ENCODE measurements at places on chromosomes 7 and 10.

DNA sequence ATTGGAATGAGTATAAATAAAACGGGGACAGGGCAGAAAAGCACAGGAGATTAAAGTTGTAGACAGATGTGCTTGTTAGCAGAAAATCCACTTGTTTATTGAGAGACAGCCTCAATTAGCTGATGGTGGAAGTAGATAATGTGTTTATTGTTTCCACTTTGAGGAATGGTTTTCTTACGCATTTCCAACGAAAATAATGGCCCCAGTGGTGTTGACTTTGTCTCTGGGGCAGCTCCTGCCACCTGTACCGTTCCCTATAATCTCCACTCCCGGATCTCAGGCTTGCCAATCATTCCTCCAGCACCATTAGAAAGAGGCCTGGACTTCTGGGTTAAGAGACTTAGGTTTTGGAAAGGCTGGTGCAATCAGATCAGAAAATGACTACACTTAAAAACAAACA is 638.7 kb downstream of the PARD3 start:
- DNase-seq, result no peak

DNA sequence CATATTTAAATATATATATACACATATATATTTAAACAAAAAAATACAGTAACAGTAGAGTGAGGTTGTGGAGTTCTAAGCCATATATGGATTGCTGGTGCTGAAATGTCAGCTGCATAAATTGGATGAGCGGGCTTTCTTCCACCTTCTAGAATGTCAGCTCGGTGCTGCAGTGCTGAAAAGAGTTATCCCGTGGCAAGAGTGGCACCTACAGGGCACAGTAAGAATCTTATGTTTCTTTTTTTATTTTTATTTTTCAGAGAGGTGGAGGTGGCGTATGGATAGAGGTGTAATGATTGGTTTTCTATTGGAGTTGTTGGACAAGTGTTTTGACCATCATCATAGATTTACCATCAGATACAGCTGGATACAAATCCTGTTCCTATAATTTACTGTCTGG is 86.2 kb upstream of the DYNC1I1 start:
- DNase-seq, result no peak

DNA sequence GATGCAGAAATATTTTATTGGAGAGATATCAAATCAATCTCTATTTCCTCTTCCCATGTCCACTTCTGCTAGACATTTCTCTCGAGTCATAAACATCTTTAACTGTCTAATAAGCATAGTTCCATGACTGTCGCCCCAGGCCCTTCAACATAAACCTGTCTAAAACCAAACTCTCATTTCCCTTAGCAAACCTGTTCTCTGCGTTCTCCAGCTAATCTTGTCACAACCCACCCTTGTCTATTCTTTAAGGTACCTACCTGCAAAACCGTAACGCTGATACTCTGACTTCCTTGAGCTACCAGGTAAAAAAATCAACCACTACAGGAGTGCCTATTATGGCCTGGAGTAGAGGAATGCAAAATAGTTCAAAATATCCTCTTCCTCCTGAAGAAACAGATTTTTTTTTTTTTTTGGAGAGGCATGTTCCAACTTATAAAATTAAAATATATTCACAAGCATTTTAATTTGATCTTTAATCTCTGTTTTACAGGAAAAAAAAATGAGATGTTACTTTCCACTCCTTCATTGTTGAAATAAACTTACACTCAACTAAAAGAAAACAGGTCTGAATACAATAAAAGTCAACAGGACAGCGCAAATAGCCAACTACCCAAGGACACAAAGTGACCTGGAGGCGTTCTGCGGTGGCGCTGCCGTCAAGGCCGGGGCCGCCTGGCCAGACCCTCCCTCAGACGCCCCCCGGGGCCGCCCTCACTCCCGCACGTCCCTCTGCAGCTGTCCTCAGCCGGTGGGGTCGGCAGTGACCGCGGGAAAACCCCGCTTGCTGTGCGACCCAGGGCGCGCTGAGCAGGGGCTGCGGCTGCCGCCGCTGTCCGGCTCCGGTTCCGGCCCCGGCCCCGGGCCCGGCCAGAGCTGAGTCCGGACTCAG is 765 bp downstream of the SLC25A40 start:
- DNase-seq, result peak; percentile 5

DNA sequence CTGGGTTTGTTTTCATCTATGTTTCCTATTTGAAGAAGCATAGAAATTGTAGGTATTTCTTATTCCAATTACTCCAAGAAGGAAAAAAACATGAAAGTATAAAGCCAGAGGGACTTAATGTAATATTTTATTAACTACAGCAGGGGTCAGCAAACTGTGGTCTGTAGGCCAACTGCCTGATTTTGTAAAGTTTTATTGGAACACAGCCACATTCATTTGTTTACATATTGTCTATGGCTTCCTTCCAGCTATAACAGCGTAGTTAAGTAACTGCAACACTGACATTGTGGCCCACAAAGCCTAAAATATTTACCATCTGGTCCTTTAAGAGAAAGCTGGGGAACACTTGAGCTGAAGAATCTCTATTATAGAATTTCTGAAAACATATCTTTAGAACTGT is 306.2 kb downstream of the BICC1 start:
- DNase-seq, result no peak

DNA sequence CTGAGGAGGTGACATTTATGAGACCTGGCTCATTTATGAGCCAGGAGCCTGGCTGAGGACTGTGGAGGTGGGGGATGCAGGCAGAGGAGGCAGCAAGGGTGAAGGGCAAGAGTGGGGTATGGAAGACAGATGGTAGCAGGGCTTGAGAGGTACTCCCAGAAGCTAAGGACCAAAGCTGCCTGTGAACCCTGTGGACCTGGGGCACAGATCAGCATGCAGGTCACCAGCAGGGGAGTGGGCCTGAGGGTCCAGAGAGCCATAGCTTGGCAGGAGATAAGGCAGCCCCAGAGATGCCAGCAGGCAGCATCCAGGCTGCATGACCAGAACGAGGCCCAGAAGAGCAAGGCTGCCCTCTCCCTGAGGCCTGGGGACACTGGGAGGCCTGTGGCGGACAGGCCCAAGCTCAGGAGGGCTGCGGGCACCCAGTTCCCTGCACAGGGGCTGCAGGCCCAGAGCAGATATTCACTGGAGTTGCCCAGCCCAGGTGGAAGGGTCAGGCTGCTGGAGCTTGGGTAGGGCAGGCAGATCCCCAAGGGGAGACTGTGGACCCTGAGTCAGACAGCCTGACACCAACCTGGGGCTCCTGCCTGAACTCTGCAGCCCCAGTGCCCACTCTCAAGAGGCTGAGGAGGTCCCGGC is 3.4 kb downstream of the GPR15LG start:
- no peak for DNase-seq

DNA sequence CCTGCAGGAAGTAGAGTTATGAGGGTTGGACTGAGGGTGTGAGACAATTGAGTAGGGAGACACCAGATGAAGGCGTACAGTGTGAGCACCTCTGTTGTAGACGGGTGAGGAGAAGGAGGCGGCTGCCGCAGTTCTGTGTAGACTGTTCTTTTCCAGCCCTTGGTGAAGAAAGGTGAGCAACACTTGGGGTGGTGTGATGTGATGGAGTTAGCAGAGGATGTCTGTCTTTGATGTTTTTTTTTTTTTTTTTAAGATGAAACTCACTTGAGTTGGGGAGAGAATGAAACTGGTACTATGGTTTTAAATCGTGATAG is 42.8 kb upstream of the RNF216 start:
- DNase-seq, result no peak

- DNase-seq, result no peak
These were observed 152.1 kb upstream of the TARP start for GRCh38 chr7:38425509-38425908.

DNA sequence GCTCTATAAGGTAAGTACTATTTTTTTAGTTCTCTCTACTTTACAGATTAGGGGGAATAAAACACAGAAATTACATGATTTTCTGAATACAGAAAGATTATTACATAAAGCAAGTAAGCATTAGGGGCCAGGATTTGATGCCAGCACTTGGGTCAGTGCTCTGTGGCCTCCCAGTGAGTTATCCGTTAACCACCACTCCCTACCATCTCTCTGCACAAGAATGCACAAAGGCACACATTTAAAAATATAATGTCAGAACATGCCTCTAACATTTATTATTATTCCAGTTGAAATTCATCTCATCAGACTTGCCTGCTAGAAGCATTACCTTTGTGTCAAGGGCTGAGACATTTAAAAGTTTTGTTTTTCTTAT is 59.0 kb downstream of the MET start:
- no peak for DNase-seq

- peak; percentile 72 for DNase-seq
These were observed at the start of gene PALS2 for GRCh38 chr7:24572997-24573553. Gene PALS2 (plus strand): TSS chr7:24573452. CDS start chr7:24623668, 50,216 bp downstream.

DNA sequence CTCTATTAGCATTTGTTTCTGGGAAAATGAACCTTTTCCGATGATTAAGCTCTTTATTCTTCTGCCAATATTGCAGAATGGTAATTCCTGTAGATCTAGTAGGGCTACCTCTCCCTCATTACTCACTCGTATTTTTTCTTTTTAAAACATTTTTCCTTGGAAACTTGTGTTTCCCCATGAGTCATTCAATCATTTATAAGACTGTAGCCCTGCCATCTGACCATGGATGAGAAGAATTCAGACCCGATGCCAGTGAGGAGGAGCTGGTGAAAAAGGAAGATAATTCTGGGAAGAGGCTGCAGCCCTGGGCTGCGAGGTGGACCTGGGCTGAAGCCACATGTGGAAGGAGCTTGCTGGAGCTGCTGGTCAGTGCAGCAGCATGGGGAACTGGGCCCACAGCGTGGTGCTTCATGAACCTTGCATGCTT is 242.8 kb downstream of the KLF6 start:
- DNase-seq, result no peak

- no peak for DNase-seq
These were observed 72.4 kb downstream of the ABCC2 start for GRCh38 chr10:99854860-99855259.

- DNase-seq, result peak; percentile 16
These were observed 81.1 kb downstream of the ZMIZ1 start for GRCh38 chr10:79149662-79150443.

GRCh38 chr10:71641449-71641848 is 78.1 kb downstream of the C10orf105 start:
- DNase-seq, result no peak

GRCh38 chr10:17734432-17735080 is 17.4 kb upstream of the TMEM236 start:
- no peak for DNase-seq

- no peak for DNase-seq
These were observed 623.2 kb downstream of the CCSER2 start for GRCh38 chr10:84951616-84952015.

- no peak for DNase-seq
These were observed 263.8 kb downstream of the ARHGAP12 start for GRCh38 chr10:31664803-31665202.

- DNase-seq, result no peak
These were observed 416.4 kb downstream of the GFRA1 start for GRCh38 chr10:115856580-115856979.

DNA sequence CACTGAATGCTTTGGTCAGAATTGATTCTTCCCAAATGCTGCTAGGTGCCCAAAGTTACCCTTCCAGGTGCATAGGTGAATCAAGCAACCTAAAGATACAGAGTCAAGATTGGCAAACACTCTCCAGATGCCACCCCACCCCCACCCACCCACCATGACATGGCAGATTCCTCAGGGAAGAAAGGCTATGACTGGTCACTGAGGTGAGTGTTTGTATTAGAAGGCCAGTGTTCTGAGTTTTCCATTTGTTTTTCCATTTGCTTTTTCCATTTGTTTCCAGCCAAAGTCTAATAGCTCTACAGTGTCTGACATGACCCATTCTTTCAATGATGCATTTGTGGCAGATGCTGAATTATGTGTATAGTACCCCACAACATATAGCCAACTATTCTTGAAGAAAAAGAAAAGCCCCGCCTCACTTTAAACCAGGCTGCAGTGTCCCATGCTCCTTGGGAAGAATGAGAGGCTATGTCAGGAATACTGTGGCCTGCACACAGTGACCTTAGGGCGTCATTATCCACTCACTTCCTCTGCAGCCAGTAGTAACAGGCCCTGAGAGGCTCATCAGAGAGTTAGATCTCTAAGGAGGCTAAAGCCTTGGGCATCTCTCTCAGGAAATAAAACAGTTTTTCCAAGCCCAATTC is 16.1 kb upstream of the HIBADH start:
- no peak for DNase-seq

- DNase-seq, result no peak
These were observed 89.6 kb downstream of the CABCOCO1 start for GRCh38 chr10:61752111-61753011.

GRCh38 chr7:50822706-50823105 is 40.0 kb upstream of the GRB10 start:
- no peak for DNase-seq

DNA sequence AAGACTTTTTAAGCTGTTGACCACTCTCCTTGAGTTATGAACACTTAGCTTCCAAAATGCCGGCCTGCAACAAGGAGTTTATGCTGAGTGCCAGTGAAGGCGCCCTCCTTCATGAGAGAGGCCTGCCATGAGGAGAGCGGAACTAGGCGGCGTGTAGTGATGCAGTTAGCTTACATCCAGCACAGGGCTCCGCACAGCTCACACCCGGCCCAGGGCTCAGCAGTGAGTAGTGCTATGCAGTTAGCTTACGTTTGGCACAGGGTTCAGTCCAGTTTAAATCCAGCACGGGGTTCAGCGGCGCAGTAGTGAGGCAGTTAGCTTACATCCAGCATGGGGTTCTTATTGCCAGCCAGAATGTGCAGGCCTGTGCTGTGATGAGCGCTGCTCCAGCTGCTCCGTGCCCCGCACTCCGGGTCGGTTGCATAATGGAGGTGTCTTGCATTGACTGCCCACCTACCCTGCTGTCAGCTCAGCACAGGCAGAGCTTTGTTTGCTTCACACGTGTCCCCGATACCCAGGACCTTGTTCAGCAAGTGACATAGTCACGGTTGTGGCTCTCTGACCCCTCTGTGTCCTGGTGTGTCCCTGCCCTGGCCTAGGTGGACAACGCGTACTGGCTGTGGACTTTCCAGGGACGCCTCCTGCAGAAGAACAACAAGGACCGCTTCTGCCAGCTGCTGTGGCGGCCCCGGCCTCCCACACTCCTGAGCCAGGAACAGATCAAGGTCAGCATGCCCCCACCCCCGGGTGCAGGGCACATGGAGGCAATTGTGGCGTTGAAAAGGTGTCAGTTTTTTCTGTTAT is 21.9 kb downstream of the EIF3B start:
- no peak for DNase-seq

DNA sequence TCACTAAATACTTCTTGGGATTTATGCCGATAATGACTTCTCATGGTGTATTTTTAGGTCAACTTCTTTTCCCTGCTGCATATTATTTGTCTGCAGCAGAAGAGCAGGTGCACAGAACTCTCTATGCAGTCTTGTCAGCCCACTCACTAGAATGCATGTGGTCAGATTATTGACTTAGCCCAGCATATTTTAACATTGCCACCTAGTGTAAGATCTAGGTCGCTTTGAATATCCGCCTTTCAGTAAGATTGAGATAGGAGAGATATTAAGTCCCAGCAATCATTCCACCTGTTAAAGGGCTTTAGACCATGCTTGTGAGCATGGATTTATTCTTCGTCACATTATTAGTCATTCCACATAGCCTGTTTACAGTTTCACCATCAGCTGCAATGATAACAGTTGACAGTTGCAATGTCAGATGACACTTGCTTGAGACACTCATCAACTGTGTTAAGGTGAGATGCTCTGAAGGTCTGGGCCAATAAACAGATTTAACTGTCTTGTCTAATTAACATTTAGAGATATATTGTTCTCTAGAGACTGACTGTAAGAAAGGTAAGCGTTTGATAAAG is 491.7 kb downstream of the ARL4A start:
- no peak for DNase-seq

All from stimulated activated CD8-positive, alpha-beta memory T cell treated with anti-CD3 and anti-CD28 coated beads, Interleukin-15, amount 100 ng/mL, for 48 hours (primary cell).